ENCODE measurements at places on chromosomes 12 and 14.
A peak's percentile ranks its signal among the peaks of the same experiment; 100 is the strongest.

GRCh38 chr12:52600941-52601481, at the start of gene KRT72:
Gene KRT72 (minus strand): TSS chr12:52601463. CDS start chr12:52601452, 11 bp downstream.
- no peak for DNase-seq

DNA sequence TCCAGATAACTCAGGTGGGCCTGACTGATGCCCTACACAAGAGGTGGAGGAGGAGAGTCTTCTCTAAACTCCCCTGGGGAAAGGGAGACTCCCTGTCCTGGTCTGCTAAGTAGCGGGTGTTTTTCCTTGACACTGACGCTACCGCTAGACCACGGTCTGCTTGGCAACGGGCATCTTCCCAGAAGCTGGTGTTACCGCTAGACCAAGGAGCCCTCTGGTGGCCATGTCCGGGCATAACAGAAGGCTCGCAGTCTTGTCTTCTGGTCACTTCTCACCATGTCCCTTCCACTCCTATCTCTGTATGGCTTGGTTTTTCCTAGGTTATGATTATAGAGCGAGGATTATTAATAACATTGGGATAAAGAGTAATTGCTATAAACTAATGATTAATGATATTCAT, 965.5 kb downstream of the TMEM121 start:
- DNase-seq, result no peak

GRCh38 chr14:101241807-101242278, 319.5 kb upstream of the DIO3 start:
- DNase-seq, result no peak

GRCh38 chr14:65718629-65719028, 306.1 kb downstream of the FUT8 start:
- DNase-seq, result no peak

DNA sequence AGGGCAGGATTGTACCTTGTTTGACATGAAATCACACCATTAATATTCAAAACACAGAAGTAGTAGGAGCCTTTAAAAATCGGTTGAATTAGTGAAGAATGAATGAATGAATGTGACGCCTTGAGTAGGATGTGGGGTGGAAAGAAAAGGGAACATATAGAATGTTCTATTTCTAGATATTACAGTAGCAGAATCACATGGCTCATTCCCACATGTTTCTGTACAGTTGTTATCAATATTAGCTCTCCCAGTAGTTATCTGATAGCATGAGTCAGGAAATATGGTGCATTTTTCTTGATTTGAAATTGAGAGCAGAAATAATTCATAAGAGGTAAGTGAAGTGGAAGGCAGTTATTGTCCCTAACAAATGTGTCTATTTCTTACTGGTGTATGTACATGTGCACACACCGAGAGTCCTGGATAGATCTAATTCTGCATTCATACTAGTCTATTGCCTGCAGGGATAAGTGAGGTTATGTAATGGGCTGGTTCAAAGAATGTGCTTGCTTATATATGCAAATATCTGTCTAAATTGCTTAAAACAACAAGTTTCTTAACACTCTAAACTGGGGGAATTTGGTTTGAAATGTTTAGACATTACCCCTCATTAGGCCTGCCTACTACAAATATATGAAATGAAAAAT, 245.4 kb downstream of the EFCAB11 start:
- DNase-seq, result no peak

GRCh38 chr12:107564946-107565345, 120.7 kb upstream of the PWP1 start:
- DNase-seq, result no peak

GRCh38 chr14:41476526-41476925, 130.2 kb upstream of the LRFN5 start:
- no peak for DNase-seq

DNA sequence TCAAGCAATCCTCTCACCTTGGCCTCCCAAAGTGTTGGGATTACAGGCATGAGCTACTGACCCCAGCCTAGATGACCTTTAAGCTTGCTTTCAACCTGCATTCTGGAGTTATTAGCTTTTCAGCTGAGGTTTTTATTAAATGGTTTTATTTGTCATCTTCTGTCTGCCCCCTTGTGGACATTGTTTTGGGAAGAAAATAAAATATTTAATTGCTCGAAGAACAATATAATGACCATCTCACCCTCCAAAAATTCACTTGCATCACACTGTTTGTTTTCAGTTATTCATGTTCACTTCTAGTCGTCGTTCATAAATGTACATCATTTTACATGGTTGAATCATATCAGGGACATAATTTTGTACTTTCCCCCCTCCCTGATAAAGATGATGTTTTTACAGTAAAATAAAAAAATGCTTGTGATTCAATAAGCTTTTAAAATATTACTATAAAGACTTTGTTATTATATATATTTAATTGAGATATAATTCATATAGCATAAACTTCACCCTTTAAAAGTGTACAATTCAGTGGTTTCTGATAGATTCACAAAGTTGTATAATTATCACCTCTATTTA, 10.1 kb upstream of the SPATS2 start:
- DNase-seq, result peak; percentile 74

GRCh38 chr12:124833693-124834122, 30.0 kb downstream of the SCARB1 start:
- DNase-seq, result no peak

GRCh38 chr12:112183141-112184021, 58.0 kb downstream of the TRAFD1 start:
- no peak for DNase-seq

DNA sequence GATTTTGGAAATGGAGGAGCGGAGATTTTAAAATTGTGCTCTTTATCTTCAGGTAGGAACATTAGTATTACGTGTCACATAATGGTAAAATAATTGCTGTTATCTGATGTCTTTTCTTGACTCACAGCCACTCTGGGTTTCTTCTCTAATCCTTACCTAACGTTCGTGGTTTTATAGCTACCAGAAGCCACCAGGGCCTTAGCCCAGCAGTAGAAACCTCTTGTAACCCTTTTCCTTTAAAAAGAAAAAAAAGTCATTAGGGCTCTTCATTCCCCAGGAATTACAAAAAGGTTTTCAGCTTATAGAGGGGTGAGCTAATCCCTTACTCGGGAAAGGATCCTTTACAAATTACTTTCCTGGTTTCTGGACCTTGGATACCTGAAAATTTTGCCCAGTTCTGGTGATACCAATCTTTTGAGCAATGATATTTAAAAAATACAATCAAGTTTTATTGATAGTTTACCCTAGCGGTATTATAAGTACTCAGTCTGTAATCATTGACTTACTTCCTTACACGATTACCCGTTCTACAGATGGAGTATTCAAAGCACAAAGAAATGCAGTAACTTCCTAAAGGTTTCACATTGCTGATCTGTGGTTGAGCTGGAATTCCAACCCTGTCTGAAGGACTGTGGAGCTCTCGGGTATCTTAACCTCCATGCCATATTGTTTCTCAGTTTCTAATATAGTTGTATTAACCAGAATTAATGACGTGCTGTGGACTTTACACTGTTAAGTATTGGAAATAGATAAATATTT, 1.6 kb downstream of the GABARAPL1 start:
- DNase-seq, result no peak

DNA sequence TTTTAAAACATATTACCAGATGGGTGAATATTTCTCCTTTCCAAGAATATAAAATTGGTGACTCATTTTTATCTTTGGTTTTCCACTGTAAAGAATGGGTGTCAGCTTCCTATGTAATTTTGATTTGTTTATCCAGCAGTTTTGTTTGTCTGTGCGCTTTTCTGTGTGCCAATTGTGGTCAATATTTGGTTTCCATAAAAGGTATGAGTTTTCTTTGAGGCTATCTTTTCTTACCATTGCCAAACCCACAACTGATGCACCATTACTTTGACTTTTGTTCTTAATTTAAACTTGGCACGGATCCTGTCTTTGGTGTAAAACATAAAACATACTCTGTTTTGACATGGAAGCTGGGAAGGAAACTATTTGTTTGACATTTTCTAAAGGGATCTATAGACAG, 78.8 kb upstream of the NAV3 start:
- DNase-seq, result no peak

DNA sequence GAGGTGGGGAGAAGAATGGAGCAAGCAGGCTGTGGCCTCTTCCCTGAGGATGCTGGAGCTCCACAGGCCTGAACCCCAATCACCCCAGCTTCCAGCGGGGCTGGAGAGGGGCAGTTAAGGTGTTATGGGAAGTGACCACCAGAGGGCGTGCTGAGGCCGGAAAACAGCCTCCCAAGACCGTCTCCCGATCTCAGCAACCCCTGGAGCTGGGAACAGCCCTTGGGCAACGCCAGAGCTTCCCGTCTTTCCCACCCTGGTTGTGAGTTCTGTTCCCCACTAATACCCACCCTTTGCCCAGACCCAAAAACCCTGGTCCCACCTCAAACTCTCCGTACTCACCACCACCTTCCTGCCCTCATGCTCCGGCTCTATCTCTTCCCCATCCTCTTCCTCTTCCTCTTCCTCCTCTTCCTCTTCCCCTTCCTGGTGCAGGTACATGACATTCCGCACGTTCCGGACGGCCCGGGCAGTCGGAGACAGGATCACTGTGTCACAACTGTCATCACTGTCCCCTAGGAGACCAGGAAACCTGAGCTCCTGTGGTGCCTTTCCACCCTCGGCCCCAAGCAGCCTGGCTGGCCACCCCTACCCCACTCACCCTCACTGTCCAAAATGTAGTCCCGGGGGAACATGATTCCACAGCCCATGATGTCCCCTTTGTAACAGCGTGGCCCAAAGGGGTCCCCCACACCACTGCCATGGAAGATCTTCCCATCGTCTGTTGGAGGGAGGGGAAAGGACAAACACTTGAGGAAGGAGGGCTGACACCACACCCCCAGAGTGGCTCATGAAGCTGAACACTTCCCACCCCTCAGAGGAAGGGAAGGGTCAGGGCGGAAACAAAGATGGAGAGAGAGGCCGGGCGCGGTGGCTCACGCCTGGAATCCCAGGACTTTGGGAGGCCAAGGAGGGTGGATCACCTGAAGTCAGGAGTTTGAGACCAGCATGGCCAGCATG, 12.9 kb downstream of the SPRYD3 start:
- peak; percentile 58 for DNase-seq

- DNase-seq, result peak; percentile 75
Observed at GRCh38 chr12:27652174-27652763, 44.0 kb upstream of the REP15 start.

GRCh38 chr12:73136386-73136785, 864.2 kb downstream of the TRHDE start:
- no peak for DNase-seq

DNA sequence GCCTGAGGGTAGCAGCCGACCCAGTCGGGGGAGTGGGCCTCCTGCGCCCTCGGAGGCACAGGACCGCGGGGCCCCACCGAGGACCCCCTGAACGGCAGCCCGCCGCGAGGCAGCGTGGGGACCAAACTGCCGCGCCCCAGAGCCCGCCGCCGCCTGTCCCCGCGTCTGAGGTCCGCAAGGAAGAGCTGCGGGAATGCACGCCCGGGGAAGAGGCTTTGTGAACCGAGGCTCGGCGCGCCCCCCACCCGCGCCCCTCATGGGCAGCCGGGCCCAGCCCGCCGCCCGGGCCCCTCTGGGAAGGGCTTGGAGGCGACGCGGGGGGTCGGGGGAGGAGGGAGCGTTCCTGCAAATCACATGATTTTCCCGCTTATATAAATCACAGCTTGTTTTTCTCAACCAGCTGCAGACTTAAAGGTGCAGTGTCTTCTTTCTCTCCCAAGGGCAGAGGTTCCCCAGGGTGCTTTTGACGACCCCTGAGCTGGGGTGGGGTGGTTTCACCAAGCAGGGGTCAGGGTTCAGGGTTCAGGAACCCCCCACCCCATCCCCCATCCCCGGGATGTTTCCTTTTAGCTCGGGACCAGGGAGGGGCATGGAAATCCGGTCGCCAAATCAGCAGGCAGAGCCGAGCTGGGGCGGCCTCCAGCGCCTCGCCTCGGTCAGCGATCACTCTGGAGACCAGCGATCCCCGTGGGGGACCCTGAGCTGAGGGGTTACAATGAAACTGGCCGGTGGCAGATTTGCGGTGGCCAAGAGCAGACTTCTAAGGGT, 44.7 kb upstream of the ATP23 start:
- DNase-seq, result no peak

DNA sequence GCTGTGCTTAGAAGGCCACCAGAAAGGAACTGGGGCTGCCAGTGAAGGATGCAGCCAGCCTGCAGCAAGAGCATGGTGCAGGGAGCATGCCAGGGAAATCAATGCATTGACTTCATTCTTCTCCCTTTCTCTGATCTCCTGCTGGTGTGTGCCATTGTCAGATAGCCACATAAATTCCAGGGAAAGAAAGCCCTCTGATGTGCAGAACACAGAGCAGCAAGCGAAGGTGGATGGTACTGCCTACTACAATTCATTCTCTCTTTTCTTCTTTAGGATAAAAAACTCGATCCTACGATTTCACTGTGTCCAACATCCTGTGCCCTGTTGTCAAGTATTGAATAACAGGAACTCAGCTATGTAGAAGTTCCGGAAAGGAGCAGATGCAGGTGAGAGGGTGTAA, 446.7 kb upstream of the TMEM132C start:
- DNase-seq, result no peak

GRCh38 chr14:76169776-76170175, 18.1 kb downstream of the GPATCH2L start:
- DNase-seq, result no peak

- DNase-seq, result no peak
Observed at GRCh38 chr14:24681056-24681455, 47.1 kb upstream of the GZMB start.

GRCh38 chr12:12123036-12123604, 52.4 kb downstream of the BCL2L14 start:
- no peak for DNase-seq

DNA sequence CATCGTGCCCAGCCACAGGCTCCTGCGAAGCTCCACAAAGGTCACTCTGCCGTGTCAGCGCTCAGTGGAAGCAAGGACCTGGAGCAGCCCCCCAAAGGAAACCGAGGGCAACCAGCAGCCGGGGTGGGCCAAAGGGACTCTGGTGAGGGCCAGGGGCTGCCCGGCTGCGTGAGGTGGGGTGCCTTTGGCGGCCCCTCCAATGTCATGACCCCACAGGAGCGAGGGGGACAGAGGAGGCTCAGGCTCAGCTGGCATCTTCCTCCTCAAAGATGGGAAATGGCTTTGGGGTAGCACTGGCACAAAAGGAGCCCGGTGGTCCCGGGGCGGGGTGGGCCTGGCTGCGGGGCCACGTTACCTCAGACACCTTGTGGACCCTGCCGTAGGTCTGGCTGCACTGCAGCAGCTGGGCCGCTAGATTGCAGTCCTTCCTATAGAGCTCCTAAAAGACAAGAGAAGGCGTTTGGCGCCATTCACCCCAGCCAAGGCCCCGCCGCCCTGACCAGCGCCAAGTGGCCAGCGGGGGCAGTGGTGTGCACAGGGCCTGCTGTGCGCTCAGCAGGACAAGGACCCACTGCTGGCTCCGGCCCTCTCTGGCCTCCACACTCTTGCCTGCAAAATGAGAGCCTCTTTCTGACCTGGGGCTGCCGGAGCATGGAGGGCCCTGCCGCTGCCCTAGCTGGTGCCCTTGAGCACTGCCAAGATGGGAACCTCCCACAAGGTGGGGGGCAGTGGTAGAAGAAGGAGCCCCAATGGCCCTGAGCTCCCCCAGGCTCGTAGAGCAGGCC, 46.9 kb downstream of the BEGAIN start:
- DNase-seq, result no peak

DNA sequence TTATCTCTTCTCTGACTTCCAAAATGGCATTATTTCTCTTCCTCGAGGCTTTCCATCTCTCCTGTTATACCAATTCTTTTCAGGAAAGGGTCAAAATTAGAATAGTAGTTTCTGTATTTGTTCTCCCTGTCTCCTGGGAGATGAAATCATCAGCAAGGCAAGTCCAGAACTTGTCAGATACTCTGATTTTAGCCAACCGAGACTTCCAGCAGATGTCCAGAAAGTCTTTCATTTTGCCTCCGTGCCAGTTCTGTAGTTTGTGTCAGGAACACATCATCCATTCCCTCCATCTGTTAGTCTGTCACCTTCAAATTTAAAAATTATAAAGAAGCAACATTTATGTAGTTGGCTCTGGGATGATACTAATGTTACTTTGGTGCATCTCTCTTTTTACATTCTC, 275.7 kb downstream of the CCDC59 start:
- DNase-seq, result no peak

Data from amniotic stem cell (primary cell).